Right kidney (tissue), 9 donors: ENCODE measurements at places on chromosomes 7 and 10.

- DNase-seq, result no peak
Observed at GRCh38 chr10:5496261-5497250, 2.8 kb downstream of the CALML5 start.

- DNase-seq, result no peak
Observed at GRCh38 chr7:74380720-74381119, 73.0 kb upstream of the GTF2IRD1 start.

- no peak for DNase-seq
Observed at GRCh38 chr10:101878869-101879268, 35.3 kb upstream of the KCNIP2 start.

GRCh38 chr7:114567416-114567815, 152.8 kb downstream of the FOXP2 start:
- no peak for DNase-seq

- DNase-seq, result no peak
Observed at GRCh38 chr10:49074836-49075682, 40.3 kb downstream of the VSTM4 start.

GRCh38 chr7:141294143-141294829, 220.4 kb downstream of the TMEM178B start:
- DNase-seq, result no peak
